Fibroblast of skin of right biceps (primary cell): ENCODE measurements at places on chromosomes 6 and 20.

GRCh38 chr20:8400486-8400885 is 268.4 kb downstream of the PLCB1 start:
- no peak for DNase-seq

GRCh38 chr6:22028403-22029090 is 268.3 kb downstream of the PRL start:
- no peak for DNase-seq

GRCh38 chr20:45136911-45137310 is 12.6 kb upstream of the WFDC12 start:
- DNase-seq, result no peak

DNA sequence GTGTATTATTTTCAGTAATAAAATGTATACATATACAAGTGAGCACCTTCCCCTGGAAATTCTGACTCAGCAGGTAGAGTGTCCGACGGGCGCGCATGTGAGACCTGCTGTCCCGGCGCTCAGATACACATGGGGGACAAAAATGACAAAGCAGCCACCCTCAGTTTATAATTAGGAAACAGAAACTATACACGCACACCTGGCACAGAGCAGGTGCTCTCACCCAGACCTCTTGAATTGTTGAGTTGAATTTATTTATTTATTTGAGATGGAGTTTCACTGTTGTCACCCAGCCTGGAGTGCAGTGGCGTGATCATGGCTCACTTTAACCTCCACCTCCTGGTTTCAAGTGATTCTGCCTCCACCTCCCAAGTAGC is 180.4 kb downstream of the ZDHHC14 start:
- no peak for DNase-seq

GRCh38 chr6:89966228-89966544 is 71.9 kb downstream of the GJA10 start:
- no peak for DNase-seq

DNA sequence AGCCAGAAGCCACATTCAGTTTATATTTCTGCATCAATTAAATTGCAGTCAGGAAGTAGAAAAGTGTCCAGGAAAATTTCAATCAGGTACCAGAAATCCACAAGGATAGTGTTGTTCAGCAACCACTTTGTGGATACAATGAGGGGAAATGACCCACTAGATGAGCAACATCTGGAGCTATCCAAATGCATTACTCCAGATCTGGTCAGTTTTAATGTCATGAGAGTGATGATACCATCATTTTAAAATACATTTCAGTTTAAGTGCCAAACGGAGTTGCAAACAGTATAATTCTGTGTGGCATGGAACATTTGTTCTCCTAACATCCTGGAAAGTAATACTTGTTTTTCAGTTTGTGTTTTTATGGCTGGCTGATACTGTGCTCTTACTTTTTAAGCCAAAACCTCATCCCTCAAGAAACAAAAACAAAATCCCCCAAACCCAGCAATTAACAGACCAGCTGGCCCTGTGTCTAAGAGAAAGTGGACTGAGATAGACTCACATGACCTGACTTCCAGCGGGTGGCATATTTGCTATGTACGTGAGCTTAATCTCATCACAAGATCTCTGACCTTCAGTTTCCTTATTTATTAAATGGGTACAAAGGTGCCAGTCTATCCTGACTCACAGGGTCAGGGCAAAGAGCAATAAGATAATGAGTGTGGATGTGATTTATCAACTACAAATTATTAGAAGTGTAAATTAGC is 58.8 kb upstream of the CNKSR3 start:
- DNase-seq, result no peak

DNA sequence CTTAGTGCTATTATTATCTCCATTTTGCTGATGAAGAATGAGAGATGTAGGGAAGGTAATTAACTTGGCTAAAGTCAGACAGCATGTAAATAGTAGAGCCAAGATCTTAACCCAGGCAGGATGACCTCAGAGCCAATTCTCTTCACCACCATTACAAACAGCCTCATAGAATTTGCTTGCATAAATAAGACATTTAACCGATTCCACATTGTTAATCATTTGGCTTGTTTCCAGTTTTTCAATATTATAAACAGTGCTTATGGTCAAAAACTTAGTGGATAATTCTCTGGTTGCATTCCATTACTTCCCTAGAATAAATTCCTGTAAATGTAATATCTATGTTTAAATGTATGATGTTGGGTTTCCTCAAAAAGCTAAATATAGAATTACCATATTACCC is 19.1 kb upstream of the PRDM1 start:
- peak; percentile 73 for DNase-seq
